Central memory CD8-positive, alpha-beta T cell (primary cell): ENCODE measurements at places on chromosomes 3 and 15.

DNA sequence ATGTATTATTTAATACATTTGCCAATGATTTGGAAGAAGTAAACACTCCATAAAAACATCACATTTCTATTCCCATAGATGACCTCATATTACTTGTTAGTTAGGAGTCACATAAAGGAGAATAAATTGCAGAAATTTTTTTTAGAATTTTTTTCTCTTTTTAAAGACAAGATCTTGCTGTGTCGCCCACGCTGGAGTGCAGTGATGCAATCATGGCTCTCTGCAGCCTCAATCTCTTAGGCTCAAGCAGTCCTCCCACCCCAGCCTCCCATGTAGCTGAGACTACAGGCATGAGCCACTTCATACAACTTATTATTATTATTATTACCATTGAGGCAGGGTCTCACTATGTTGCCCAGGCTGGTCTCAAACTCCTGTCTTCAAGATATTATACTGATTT is 12.3 kb upstream of the USP8 start:
- H3K4me1 ChIP-seq: no peaks in the 10 kb centered on the region
- no peak for DNase-seq
- H3K27ac ChIP-seq: no peak overlapping the region
- no peak overlapping the region for H3K4me3 ChIP-seq
- no peaks in the 10 kb centered on the region for H3K36me3 ChIP-seq
- peaks cover 11% of the 10 kb centered on the region for H3K27me3 ChIP-seq

GRCh38 chr3:79285871-79286270 is 481.9 kb downstream of the ROBO1 start:
- no peak overlapping the region for H3K4me3 ChIP-seq
- no peaks in the 10 kb centered on the region for H3K27me3 ChIP-seq
- H3K4me1 ChIP-seq: no peaks in the 10 kb centered on the region
- no peaks in the 10 kb centered on the region for H3K36me3 ChIP-seq

DNA sequence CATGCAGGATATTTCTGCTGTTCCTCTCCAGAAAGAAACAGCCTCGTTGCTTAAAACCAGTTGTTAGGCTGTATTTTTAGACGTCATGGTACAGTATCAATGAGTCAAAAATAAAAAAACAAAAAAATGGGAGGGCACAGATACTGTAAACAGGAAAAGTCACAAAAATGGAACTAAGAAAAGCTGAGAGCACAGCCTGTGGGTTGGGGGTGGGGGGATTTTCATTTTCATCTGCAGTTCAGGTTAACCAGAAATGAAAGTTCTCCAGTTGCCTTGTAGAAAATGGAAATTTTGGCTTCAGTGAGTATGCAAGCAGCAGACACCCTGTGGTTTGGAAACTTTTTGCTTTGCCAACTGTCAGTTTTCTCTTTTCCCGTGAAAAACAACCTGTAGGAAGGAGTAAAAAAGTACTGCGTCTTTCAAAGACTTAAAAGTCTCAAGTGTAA is 59.0 kb downstream of the FRMD4B start:
- no peak for DNase-seq
- no peaks in the 10 kb centered on the region for H3K27me3 ChIP-seq
- peak overlapping the region; percentile 93 for H3K27ac ChIP-seq
- H3K36me3 ChIP-seq: peaks cover 3% of the 10 kb centered on the region
- H3K4me1 ChIP-seq: peaks cover 27% of the 10 kb centered on the region
- peak overlapping the region; percentile 72 for H3K4me3 ChIP-seq

- H3K4me3 ChIP-seq: no peak overlapping the region
- peaks cover 57% of the 10 kb centered on the region for H3K27me3 ChIP-seq
- no peak for DNase-seq
- H3K4me1 ChIP-seq: no peaks in the 10 kb centered on the region
- H3K36me3 ChIP-seq: no peaks in the 10 kb centered on the region
Observed at GRCh38 chr15:93848076-93848475, 383.3 kb upstream of the MCTP2 start.

- peaks cover 35% of the 10 kb centered on the region for H3K27me3 ChIP-seq
- H3K36me3 ChIP-seq: no peaks in the 10 kb centered on the region
- H3K27ac ChIP-seq: no peak overlapping the region
- H3K4me1 ChIP-seq: no peaks in the 10 kb centered on the region
- DNase-seq: no peak
Observed at GRCh38 chr3:119175872-119176756, 2.7 kb downstream of the UPK1B start.

- no peaks in the 10 kb centered on the region for H3K27me3 ChIP-seq
- H3K4me1 ChIP-seq: peaks cover 23% of the 10 kb centered on the region
- H3K4me3 ChIP-seq: no peak overlapping the region
- no peak for DNase-seq
Observed at GRCh38 chr3:23877329-23877980, 39.3 kb downstream of the NKIRAS1 start.

- no peaks in the 10 kb centered on the region for H3K36me3 ChIP-seq
- H3K27ac ChIP-seq: no peak overlapping the region
- DNase-seq: no peak
- H3K4me3 ChIP-seq: no peak overlapping the region
Observed at GRCh38 chr15:62625429-62626033, 417.0 kb upstream of the TPM1 start.

- no peak overlapping the region for H3K27ac ChIP-seq
- no peak for DNase-seq
- H3K4me3 ChIP-seq: peak overlapping the region; percentile 36
- H3K27me3 ChIP-seq: no peaks in the 10 kb centered on the region
- H3K4me1 ChIP-seq: no peaks in the 10 kb centered on the region
Observed at GRCh38 chr3:128607710-128608048, 42.9 kb downstream of the RPN1 start.

DNA sequence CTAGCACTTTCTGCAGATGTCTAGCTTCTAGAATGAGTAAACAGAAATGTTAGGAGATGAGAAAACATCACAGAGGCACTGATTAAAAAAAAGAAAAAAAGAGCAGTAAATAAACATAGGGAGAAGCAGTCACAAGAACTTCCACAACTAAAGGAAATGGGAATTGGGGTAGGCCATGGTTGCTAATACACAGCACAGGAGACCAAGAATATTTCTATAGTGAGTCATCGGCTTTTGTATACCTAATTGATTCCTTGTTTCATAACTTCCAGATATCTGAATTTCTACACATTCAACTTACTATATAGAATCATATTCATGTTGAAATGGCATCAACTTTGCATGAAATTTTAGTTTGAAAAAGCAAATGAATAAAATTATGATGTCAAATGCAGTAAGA is 47.3 kb upstream of the TCF12 start:
- H3K36me3 ChIP-seq: no peaks in the 10 kb centered on the region
- no peak for DNase-seq

GRCh38 chr3:155876037-155876436 is 5.6 kb downstream of the GMPS start:
- H3K27me3 ChIP-seq: no peaks in the 10 kb centered on the region
- H3K4me1 ChIP-seq: peaks cover 59% of the 10 kb centered on the region
- DNase-seq: no peak
- H3K27ac ChIP-seq: no peak overlapping the region

GRCh38 chr3:171380711-171381425 is 79.3 kb downstream of the TNIK start:
- peaks cover 5% of the 10 kb centered on the region for H3K36me3 ChIP-seq
- DNase-seq: no peak
- H3K27ac ChIP-seq: no peak overlapping the region
- H3K27me3 ChIP-seq: no peaks in the 10 kb centered on the region

DNA sequence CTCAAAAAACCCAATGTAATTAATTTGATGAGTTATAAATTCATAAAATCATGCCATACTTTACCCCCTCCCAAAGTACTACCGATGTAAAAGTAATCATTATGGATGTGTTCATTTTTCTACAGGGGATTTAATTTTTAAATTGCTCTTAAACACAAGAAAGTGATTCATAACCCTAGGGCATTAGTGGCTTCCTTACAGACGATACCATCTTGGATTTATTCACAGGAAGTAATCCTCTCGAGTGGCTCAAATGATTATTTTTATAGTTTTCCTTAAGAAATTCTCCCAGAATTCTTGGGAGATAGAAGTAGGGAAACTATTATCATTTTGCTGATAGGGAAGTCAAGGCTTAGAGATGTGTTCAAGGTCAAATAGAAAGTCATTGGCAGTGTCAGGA is 80.9 kb downstream of the PEX5L start:
- no peaks in the 10 kb centered on the region for H3K27me3 ChIP-seq
- H3K4me3 ChIP-seq: no peak overlapping the region
- no peak for DNase-seq
- H3K36me3 ChIP-seq: no peaks in the 10 kb centered on the region

GRCh38 chr15:46467041-46467440 is 832.2 kb downstream of the SQOR start:
- DNase-seq: no peak
- no peak overlapping the region for H3K27ac ChIP-seq
- H3K4me1 ChIP-seq: no peaks in the 10 kb centered on the region
- H3K4me3 ChIP-seq: no peak overlapping the region
- no peaks in the 10 kb centered on the region for H3K27me3 ChIP-seq
- H3K36me3 ChIP-seq: no peaks in the 10 kb centered on the region

DNA sequence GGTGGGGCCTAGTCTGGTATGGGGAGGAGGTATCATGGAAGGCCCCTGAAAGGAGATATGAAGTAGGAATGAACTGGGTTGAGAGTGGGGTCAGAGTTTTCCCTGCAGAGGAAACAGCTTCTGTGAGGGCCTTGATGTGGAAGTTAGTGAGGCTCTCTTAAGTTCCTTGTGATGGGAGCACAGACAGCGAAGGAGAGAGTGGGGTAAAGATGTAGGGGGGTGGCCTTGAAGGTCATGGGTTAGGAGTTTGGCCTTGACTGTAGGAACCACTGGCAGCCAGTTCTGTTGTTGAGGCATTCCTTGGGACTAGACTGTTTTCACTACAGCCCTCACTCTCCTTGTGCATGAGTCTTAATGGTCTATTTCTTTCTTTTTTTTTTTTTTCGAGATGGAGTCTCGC is 77.8 kb upstream of the NMNAT3 start:
- H3K27me3 ChIP-seq: no peaks in the 10 kb centered on the region
- H3K4me3 ChIP-seq: no peak overlapping the region
- no peak overlapping the region for H3K27ac ChIP-seq
- no peaks in the 10 kb centered on the region for H3K36me3 ChIP-seq

GRCh38 chr3:77189684-77190083 is 149.8 kb downstream of the ROBO2 start:
- DNase-seq: no peak
- H3K4me3 ChIP-seq: no peak overlapping the region
- no peaks in the 10 kb centered on the region for H3K27me3 ChIP-seq
- H3K4me1 ChIP-seq: no peaks in the 10 kb centered on the region
- no peak overlapping the region for H3K27ac ChIP-seq

DNA sequence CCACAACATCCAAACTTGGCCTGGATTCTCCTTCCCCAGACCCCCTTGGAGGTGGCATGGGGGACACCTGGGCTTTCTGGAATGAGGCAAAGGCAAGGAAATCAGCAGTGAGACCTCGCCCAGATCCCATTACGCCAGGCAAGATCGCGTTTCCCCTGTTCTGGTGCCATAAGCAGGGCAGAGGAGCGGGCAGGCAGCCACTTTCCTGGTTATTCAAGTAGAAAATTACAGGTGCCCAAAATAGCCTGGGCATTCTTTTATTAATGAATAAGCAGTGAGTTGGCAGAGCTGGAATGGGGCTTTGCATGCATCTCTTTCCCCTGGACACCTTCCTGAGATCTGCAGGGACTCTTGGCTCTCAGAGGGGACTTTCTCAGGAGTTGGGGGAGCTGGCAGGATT is 31.5 kb upstream of the FAM107A start:
- no peak for DNase-seq
- H3K4me3 ChIP-seq: no peak overlapping the region
- H3K4me1 ChIP-seq: peaks cover 7% of the 10 kb centered on the region
